ENCODE measurements at places on chromosomes 3 and 15.

- no peak for DNase-seq
Measured at GRCh38 chr3:99895131-99895696, 77.6 kb downstream of the CMSS1 start.

GRCh38 chr15:100627789-100628395 is 25.5 kb downstream of the ASB7 start:
- peak; percentile 2 for DNase-seq

- DNase-seq = no peak
Measured at GRCh38 chr3:153084431-153084830, 77.6 kb upstream of the RAP2B start.

- DNase-seq = no peak
Measured at GRCh38 chr15:29102911-29103823, 166.5 kb downstream of the NSMCE3 start.

DNA sequence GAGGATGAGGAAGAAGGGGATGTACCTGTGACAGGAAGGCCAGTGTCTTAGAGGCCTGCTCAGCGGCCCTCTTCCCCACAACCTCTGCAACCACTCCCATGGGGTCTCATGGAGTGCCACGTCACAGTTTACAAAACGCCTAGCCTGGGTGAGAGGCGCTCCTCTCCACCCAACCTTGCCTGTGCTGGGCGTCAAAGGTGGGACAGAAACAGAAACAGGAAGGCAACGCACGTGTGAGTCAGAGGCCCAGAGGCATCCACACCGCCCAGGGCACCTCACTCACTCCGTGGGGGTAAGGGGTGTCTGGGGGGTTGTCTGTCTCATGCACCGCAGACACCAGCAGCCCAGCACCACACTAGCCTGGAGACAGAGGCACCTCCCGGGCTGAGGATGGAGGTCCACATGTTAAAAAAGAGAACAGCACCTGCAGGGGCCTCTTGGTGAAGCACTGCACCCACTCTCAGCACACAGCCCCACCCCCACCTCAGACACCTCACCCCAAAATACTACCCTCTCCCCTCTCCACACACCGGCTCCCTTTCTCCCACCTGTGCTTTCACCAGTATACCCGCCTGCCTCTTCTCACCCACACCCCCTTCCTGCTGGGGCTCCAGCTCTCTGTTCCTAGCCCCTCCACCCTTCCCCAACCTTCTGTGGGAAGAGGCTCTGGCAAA is 4.7 kb upstream of the CALML4 start:
- DNase-seq = no peak

- DNase-seq = no peak
Measured at GRCh38 chr3:101185341-101185740, 135.0 kb downstream of the IMPG2 start.

GRCh38 chr3:89171687-89172545 is 64.5 kb downstream of the EPHA3 start:
- no peak for DNase-seq

GRCh38 chr3:42192334-42193200 is 73.4 kb downstream of the CCK start:
- no peak for DNase-seq

DNA sequence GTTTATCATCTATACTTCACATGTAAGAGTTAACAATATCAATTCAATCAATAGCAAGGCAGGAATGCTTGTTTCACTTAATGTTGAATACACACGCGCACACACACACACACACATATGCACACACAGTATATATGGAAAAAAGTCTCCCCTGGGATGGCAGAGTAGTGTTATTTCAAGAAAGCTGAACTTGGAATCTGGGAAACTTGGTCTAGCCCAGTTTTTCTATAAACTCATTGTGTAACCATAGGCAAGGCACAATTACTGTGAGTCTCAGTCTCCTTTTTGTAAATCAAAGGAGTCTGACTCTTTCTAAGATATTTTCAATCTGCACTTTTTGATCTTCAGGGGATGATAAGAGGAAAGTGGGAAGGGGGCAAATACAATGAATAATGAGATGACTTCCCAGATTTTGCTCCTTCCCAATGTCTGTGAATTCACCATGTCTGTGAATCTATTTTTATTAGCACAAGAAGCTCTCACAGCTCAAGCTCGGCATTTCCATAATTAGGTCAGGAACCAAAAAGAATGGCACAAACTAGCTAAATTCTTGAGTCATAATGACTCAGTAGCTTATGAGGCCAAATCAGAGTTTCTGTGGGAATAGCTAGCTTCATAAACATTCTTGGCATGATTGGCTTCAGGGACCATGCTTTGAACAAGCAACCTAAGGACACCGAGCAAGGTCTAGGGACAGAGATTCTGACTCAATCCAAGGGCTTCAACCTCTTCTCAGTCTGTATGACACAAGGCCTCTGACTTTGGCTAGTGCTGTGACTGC is 227.4 kb upstream of the DCBLD2 start:
- DNase-seq = no peak

DNA sequence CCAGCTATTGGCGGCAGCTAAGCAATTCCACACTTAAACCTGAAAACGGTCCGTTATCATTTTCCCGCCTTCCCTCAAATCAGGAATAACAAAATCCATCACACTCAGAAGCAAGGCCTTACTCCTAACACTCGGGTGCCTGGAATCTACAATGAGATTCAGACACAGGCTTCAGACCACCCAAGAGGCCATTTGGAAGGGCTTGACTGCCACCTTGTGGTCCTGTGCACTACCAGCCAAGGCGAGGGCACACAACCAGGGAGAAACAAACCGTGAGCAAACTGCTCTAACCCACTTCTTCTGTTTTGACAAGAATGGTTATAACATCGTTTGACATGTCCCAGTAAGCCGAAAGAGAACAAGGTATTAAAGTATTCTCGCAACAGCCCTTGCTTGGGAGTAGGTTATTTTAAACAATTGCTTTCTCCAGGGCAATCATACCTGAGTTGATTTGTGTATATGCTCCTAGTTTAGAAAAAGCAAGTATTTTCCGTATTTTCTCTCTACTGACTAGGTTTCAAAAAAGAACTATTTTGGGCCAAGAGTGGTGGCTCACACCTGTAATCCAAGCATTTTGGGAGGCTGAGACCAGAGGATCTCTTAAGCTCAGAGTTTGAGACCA is 40.1 kb upstream of the TAFA4 start:
- DNase-seq = peak; percentile 12

GRCh38 chr3:21745966-21746365 is 5.0 kb downstream of the ZNF385D start:
- no peak for DNase-seq

DNA sequence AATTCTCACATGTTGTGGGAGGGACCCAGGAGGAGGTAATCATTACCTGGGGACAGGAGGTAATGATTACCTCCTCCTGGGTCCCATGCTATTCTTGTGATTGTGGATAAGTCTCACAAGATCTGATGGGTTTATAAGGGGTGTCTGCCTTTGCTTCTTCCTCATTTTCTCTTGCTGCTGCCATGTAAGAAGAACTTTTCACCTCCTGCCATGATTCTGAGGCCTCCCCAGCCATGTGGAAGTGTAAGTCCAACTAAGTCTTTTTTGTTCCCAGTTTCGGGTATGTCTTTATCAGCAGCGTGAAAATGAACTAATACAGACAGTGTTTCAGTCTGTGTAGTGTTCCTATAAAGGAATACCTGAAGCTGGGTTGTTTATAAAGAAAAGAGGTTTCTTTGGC is 13.1 kb upstream of the KCTD6 start:
- no peak for DNase-seq

DNA sequence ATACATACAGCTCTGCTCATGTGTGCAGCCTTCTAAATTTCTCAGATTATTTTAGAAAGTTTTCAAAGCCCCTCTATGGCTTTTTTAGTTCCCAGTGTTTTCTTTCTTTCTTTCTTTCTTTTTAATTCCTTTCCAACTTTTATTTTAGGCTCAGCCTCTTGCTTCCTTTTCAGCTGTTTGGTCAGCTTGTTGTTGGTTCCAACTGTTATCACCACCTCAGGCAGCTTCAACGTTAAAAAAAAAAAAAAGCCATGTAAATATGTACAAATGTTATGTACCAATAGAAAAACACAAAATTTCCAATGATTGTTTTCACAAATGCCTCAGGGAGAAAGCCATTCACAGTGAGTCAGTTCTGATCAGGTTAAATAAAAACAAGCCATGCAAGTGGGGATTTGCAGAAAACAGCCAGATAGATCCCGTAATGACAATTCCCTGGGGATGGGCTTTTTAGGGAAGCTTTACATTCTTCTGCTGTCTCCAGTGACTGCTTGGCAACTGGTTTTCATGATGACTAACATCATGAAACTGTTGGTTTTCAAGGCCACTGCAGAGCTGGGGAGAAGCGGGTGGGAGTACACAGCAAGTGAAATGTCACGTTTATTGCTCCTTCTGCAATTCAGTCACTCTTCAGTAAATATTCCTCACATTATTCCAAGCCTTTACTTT is 908.4 kb downstream of the EPHA3 start:
- DNase-seq = no peak

- DNase-seq = no peak
Measured at GRCh38 chr3:31288641-31289100, 244.1 kb upstream of the STT3B start.

GRCh38 chr3:112395181-112395895 is 62.4 kb downstream of the CD200 start:
- no peak for DNase-seq

DNA sequence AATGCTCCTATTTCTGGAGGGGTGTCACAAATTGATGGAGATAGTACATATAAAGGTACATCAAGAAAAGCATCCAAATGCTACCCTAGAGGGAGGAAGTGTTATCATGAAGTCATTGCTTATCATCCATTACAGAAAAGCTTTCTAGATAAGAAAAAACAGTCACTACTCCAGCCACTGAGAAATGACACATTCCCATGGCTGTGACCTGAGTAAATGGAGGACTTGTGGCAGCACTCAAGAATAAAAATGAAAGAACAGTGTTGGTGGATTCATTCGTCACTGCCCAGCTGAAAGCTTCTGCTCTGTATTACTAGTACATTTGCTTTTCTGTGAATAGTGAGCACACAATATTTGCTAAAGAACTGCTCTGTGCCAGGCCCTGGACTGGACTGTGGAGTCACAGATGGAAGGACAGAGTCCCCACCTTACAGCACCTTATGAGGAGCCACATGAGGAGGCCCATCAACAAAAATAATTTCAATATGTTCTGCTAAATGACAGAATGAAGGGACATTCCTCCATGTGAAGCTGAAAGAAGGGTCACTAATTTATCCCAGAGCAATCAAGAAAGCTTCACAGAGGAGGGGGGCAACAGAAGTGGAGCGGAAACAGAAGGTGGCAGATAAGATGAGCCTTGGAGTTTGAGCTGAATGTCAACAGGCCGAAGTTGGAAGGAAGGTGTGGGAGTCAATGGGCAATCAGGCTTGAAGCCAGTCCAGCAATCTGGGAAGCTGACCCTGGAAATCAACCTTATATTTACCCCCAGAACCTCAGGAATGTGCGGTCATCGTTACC is 343.5 kb upstream of the TRIM42 start:
- no peak for DNase-seq

DNA sequence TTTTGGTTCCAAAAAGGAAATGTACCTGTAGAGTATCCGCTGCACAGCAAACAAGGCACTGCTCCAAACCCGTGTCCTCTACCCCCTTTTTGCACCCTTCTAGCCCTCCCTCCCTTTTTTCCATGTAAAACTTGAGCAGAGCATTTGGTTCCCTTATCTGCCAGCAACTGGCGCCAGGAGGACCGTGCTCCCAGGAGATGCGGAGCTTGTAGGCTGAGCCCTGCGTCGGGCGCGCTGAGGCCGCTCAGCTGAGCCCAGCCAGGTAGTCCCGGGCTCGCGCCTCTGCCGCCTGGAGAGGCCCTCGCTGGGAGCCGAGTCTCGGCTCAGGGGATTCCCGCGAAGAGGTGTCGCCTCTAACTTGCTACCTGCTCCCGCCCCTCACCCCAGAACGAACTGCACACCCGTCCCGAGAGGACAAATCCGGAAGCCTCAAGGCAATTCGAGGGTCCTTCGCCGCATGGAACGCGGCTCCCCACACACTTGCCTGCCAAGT is 575 bp downstream of the TRPM7 start:
- DNase-seq = peak; percentile 45

GRCh38 chr3:9250236-9250635 is 790 bp upstream of the SRGAP3 start:
- DNase-seq = no peak

GRCh38 chr3:2944628-2945027 is 165.5 kb downstream of the IL5RA start:
- DNase-seq = no peak

- DNase-seq = no peak
Measured at GRCh38 chr3:73094129-73094528, 32.7 kb downstream of the EBLN2 start.

DNA sequence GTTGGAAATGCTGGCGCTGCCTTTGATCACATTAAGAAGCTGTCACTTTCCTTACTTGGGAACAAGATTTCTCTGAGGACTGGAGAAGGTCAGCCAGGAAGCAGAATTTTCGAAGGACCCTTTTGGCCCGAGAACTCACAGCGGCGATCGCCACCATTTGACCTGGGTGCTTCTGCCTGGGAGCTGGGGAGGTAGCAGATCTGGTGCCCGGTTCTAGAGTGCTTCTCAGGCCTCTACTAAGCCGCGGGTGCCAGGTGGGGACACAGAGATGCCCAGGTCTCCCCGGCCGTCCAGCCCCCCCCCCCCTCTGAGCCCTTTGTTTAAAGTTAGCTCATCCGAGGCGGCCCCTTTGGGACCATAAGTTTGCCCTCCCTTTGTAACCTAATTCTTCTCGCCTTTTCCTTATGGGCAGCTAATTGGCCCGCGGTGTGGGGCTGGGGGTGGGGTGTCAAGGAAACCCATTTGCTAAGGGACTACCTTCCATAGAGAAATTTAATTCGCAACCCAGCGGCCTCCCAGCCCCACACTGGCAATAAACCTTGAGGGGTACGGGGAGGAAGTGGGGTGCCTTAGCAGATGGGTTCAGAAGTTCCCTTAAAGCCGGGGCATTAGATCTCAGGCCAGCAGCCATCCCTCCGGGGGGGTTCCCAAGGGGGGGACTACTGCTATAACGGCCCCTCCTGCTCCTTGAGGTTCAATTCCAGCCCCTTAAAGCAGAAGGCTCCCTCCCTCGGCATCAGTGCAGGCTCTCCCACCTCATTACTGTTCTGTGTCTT is 1.9 kb downstream of the GATA2 start:
- no peak for DNase-seq

GRCh38 chr15:85091990-85092389 is 110.3 kb downstream of the PDE8A start:
- no peak for DNase-seq

- no peak for DNase-seq
Measured at GRCh38 chr3:183924543-183924942, 39.9 kb upstream of the PARL start.

- DNase-seq = no peak
Measured at GRCh38 chr3:139112230-139112558, 67.5 kb upstream of the PRR23C start.

Data from NCI-H748 treated with DMSO at 0.1 percent for 48 hours (cell line).